CD4-positive, CD25-positive, alpha-beta regulatory T cell (primary cell): ENCODE measurements at places on chromosomes 4 and X. TPM values are rescaled to one million over a fixed set of nuclear protein-coding genes. Genes with fewer than 3 reads are reported as not detected.
A peak's percentile ranks its signal among the peaks of the same experiment; 100 is the strongest.

- DNase-seq = no peak
These were observed 97.6 kb upstream of the BCOR start for GRCh38 chrX:40195368-40195767.

- no peak for DNase-seq
These were observed 100.1 kb downstream of the RAB28 start for GRCh38 chr4:13384055-13384454.

SPANXN3 gene
- not detected for total RNA-seq

- DNase-seq = no peak
These were observed 134.0 kb downstream of the HTR2C start for GRCh38 chrX:114717921-114718320.

DNA sequence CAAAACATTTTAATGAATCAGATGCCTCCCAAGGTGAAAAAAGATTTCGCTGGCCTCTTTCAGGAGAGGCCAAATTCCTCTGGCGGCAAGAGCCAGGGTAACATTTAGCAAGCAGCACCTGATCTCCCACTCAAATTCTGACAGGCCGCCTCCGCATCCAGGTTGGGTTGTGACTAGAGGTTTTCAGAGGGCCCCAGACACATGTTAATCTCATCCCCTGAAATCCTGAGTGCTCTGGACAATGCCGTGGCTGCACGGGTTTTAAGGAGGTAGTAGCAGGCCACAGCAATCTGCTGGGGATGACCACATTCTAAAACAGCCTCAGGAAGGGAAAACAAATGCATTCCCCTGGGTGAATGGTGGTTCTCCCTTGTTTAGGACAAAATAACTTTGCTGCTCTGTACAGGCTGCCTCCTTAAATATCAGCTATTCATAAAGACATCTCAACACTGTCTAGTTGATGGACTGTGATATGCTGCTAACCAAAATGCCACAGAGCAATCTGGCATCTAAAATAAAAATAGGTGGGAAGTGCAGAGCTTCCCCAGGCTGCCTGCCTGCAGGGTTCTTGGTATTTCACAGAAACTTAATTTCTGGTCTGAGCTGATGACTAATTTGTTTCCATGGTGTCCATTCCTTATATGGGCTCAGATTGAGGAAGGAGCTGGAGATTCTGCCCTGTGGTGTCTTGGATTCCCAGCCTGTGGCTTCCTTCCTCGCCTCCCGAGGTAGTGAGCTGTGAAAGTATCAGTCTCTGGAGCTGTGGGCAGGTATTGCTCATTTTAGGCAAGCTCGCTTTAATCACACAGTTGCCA, 202.0 kb downstream of the DCLK2 start:
- no peak for DNase-seq

DNA sequence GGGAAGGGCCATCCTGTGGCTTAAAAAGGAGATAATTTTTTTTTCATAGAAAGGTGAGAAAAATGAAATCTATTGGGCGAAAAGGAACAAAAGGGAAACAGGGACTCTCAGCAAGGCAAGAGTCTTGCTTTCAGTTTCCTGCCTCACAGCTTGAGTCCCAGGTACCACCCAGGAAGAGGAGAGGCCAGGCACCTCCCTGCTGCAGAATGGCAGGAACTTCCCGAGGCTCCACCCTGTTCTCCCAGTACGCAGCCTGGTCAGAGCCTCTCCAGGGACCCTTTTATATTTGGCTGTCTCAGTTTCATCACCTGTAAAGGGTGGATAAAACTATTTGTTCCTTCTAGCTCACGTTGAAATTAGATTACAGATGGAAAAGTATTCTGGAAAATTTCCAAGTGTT, 33.8 kb downstream of the UCHL1 start:
- DNase-seq = no peak

PCDH7 gene
- not detected for total RNA-seq

DNA sequence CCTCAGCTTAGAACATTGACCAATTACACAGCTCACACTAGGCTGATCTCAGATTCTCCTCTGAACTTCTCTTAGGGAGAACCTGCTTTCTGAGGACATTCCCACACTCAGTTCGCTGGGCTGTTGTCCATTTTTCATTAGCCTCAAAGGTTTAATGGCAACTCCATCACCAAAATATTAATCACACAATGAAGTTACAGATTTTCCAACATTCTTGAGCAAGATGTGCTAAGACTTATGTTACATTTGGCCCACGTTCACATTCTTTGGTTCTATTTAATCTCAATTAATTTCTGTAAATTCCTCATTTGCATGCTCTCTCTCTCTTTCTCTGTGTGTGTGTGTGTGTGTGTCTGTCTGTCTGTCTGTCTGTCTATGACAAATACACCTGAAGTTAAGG, 82.3 kb upstream of the EDNRA start:
- DNase-seq = no peak

DNA sequence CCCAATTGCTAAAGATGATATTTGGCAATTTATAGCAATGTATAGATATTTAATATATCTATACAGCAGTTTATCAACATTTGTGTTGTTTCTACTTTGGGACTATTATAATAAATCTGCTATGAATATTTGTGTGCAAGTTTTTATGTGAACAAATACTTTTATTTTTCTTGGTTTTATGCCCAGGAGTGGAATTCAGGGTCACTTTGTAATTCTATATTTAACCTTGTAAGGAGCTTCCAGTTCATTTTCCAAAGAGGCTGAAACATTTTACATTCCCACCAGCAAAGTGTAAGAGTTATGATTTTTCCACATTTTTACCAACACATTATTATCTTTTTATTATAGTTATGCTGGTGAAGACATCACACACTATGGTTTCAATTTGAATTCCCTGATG, 801.3 kb downstream of the PCDH18 start:
- no peak for DNase-seq

DNA sequence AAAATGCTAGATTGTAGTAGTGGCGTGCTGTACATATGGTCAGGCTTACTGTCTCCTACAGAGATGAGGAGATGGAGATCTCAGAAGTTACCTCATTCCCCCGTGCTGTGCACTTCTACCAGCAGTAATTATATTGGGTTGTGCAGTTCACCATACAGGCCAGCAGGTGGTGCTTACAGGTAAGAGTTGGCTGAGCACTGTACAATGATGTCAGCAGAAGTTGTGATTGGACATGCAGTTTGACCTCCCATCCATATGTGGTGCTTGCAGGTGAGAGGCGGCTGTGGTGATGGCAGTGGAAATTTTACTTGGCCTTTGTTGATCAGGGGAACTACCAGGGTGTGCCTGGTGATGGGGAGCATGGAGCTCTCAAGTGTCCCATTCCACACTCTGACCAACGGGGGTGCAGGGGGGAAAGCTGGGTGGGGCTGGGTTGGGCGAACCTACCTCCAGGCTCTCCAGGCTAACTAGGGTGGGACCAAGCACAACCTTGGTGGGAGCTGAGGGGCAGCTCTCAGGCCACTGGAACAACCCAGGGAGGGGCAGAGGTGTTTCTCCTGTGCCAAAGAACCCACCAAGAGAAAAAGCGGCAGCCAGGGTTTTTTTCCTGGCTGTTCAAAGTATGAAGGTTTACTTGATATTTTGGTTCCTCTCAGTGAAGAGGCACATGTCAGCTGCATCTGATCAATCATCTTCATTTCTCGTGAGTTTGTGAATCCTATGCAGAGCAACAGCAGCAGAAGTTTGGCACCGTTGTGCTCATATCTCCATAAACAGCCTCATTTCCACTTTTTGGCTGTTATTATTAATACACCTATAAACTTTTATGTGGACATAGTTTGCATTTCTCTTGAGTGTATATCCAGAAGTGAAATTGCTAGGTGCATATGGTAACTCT, 73.8 kb upstream of the FREM3 start:
- DNase-seq = peak; percentile 60

DNA sequence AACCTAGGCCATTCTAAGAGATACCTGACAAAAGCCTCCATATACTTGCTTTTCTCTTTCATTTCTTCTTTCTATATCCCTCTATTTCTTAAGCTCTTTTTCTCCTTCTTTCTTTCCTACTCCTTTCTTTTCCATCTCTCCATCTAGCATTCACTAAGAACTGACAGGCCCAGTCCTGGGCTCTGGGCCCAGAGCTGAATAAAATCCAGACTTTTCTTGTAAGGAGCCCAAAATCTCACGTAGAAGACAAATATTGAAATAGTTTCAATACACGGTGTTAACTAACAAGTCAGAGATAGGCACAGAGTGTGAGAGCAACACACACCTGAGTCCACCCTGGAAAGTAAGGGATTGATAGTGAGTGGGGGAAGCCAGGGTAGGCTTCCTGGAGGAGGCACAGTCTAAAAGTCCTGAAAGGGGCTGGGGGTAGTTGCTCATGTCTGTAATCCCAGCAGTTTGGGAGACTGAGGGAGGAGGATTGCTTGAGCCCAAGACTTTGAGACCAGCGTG, 73.2 kb upstream of the EFNB1 start:
- no peak for DNase-seq

ART3 gene
- not detected for total RNA-seq

TMEM31 gene
- not detected for total RNA-seq

DNA sequence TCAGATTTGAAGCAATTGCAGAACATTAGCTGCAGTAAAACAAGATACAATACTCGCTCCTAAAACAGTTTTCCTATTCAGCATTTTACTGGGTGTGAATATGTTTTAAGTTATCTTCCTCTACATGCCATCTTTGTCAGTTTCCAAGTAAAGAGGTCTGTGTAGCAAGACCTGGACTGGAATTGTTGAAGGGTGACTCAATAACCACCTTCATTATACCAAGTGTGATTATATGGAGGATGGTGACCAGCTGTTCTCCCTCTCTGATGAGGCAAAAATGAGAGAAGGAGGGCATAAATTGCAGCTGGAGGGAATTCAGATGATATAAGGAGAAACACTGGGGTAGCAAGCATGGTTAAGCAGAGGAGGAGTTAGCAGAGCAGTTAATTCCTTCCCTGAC, 922.1 kb upstream of the SLIT2 start:
- DNase-seq = no peak

SPANXN4 gene
- total RNA-seq = not detected

- DNase-seq = no peak
These were observed 83.8 kb downstream of the UNC5C start for GRCh38 chr4:95465010-95465409.

ATP8A1 gene
- 49.9 TPM for total RNA-seq

DHX15 gene
- 169 TPM for total RNA-seq

DNA sequence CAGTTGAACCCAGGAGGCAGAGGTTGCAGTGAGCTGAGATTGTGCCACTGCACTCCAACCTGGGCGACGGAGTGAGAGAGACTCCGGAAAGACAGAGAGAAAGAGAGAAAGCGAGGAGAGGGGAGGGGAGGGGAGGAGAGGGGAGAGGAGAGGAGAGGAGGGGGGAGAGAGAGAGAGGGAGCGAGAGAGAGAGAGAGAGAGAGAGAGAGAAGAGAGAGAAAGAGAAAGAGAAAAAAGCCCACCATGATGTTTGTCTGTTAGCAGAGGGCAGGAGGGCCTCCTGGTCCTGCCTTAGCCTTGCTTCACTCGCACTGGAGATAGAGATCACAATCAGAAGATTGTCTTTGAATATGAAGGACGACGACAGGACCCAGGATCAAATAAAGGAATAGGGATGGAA, 18.7 kb upstream of the BCORL1 start:
- DNase-seq = no peak

DNA sequence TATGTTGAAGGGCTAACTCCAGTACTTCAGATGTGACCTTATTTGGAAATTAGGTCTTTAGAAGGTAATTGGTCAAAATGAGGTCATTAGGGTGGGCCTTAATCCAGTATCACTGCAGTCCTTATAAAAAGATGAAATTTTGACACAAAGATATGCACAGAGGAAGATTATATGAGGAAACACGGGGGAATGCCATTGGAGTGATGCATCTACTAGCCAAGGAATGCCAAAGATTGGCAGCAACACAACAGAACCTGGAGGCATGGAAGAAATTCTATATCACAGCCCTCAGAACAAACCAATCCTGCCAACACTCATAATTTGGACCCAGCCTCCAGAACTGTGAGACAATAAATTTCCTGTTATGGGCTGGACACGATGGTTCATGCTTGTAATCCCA, 17.6 kb downstream of the TRIM61 start:
- no peak for DNase-seq

DNA sequence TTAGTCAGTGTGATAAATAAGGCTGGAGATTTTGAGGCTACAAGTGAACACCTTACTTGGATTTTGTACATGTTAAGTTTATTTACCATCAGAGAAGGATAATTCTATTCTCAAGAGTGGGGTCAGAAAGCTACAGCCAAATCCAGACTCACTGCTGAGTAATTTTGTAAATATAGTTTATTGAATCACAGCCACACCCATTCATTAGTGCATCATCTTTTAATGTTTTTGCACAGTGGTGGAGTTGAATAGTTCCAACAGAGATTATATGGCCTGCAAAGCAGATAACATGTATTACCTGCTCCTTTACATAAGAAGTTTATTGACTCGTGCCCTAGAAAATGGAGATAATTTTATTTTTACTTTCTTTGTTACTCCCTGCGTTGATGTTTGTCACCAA, 60.4 kb downstream of the PCDH18 start:
- no peak for DNase-seq

APEX2 gene
- total RNA-seq = 9.4 TPM

DNA sequence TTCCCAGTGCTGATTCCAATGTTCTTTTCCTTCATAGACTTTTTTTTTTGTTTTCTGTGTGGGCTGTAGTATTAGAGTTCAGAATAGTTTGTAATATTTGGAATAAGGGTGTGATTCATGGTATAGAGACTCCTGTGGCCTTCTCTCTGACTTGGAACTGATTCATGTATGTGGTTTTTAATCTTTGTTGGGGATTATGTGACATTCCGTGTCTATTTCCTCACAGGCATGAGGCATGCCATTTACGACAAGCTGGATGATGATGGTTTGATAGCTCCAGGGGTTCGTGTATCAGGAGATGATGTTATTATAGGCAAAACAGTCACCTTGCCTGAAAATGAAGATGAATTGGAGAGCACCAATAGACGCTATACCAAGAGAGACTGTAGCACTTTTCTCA, 44.4 kb downstream of the POLR2B start:
- no peak for DNase-seq

GRCh38 chr4:73683456-73683855, 56.9 kb upstream of the CXCL8 start:
- DNase-seq = no peak

- DNase-seq = no peak
These were observed 8.2 kb downstream of the DIAPH2 start for GRCh38 chrX:96692890-96693289.

DNA sequence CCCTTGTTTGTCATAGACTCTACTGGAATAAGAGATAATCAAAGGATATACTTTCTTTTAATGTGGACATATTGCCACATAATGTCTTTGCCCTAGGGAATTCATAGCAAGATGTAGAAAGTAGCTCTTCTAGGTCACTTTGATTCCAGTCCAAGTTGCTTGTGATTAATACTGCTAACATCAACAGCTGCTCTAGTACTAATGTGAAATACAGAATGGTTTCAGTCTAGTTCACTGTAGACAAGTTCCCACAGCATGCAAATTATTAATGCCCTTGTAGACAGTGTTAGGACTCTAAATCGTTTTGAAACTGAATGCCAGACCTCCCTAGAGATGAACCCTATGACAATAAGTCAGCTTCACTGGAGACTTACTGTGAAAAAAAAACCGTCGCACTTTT, 494.6 kb upstream of the ATOH1 start:
- no peak for DNase-seq
